Coronary artery (tissue), 2 donors: ENCODE measurements at places on chromosomes 2 and 18.

DNA sequence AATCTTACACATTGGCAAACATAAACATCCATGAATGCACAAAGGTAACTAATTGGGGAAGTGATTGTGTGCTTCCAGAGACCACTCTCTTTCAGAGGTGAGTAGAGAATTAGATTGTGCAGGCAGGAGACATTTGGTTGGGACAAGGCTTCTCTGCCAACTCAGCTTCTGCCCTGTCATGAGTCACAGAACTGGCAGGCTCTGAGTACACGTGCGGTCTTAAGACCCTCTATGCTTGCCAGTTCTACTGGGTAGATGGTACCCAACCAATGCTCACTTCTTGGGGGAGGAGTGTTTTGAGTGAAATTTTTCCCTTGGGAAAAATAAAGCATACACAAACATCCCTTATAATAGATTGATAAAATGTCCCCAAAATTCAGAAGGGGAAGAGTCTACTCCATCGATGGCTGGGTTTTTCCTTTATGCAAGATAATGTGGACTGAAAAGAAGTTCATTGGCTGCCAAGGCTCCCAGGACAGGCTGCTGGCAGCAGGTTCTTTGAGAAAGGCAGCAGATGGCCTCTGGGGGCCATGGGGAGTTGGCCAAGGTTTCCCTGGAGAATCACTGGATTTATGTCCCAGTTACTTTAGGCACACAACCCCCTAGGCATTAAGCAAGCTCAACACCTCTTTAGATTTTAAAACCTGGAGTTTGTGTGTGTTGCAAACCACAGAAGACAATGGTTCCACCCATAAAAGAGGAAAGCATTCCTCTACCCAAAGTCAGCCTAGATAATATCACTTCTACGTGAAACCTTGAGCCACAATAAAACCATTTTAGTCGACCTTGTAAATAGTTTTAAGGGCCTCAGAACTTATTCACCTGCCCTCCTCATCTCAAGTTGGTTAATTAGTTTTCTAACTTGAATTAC is 417.0 kb downstream of the TXNL1 start:
- DNase-seq: no peak

GRCh38 chr2:233033672-233034071 is 1.2 kb downstream of the NEU2 start:
- peak; percentile 35 for DNase-seq

GRCh38 chr18:10863026-10863425 is 286.3 kb downstream of the PIEZO2 start:
- DNase-seq: no peak

DNA sequence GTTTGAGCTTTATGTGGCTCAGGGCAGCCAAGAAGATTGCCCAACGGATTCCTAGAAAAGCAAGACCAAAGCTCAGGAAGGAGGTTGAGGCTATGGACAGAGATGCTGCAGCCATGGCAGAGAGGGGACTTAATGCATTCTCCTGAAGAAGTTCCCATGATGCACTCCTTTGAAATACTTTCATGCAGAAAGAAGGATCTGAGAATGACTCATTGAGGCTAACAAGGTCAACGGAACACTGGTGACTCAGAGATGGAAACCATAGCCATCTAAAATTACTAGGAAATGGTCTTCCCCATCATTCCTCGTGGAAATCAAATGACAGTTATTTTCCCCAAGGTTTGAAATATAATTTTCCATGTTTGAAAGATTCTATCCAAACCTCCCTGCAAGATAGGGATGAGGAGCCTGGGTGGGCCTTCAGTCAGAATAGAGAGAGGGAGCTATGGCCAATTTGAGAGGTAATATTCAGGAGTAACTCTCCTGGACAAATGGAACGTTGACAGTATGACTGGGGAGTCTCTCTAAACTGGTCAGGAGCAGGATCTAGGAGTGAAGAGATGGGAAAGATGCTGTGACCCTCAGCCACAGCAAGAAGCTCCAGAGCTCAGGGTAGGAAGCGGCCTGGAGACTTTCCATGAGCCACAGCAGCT is 63.0 kb downstream of the REEP1 start:
- DNase-seq: no peak

DNA sequence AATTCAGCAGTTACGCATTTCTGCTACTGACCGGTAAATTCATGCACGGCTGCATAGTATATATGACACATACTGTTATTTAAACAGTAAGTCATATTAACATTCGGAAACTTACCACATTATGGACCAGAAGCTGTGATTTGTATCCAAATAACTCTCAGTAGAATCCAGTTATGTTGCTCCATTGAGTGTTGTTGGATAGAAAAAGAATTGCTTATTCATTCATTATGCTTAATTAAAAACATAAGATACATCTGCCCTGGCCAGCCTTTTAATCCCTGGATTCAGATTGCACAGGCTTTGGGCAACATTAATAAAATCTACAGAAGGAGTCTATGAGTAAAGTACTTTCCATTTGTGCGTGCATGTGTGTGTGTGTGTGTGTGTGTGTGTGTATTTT is 111.3 kb downstream of the CPS1 start:
- DNase-seq: no peak

GRCh38 chr18:75474332-75474731 is 46.8 kb upstream of the SMIM21 start:
- no peak for DNase-seq

DNA sequence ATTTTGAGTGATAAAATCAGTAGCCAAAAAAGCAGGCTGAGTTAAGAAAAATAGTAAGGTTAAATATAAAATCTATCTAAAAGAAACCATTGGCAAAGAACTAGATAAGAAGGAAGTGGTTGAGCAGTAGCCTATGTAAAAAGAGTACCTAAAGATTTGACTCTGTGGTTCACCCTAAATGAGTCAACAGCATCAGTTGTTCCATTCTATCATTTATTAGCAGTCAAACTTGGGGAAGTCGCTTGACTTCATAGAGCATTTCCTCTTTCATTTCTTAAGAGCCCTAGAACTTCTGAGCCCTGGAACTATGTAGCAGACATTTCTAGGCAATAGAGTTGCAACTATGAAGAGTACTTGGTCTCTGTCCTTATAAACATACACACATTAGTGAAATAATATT is 381.7 kb downstream of the NUP35 start:
- DNase-seq: no peak

DNA sequence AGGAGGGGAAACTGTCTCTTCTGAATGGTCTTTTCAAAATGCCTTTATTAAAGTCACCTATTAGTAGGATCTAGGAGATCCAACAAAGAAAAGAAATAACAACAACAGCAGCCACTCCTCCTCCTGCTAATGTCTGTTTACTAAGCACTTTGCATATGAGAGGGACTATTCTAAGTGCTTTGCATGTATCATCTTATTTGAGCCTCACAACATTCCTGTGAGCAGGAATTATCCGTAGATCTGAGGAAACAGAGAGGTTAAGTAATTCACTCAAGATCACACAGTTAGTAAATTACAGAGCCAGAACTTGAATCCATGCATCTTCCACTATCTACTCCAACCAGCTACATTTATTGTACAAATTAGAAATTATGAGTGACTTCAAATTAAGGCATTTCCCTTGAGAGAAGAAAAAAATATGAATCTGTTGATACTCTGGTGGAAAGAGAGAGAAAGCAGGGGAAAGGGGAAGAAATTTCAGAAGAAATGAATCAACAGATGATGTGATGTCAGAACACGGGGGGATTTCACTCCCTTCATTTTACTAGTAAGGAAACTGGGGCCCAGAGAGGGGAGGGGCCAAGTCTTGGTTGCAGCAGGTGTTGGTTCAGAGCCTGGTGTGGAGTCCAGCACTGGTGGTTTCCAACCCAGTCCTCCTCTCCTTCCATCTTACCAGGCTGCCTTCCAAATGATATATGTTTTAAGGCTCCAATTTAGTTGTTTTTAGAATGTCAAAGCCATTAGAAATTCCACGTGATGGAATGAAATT is 49.7 kb downstream of the TSN start:
- no peak for DNase-seq

GRCh38 chr2:64862623-64863022 is 126.6 kb upstream of the SLC1A4 start:
- DNase-seq: no peak

GRCh38 chr2:46147626-46148368 is 149.4 kb upstream of the EPAS1 start:
- DNase-seq: peak; percentile 22

- DNase-seq: no peak
Observed at GRCh38 chr2:24048769-24049484, 614 bp upstream of the FKBP1B start.

DNA sequence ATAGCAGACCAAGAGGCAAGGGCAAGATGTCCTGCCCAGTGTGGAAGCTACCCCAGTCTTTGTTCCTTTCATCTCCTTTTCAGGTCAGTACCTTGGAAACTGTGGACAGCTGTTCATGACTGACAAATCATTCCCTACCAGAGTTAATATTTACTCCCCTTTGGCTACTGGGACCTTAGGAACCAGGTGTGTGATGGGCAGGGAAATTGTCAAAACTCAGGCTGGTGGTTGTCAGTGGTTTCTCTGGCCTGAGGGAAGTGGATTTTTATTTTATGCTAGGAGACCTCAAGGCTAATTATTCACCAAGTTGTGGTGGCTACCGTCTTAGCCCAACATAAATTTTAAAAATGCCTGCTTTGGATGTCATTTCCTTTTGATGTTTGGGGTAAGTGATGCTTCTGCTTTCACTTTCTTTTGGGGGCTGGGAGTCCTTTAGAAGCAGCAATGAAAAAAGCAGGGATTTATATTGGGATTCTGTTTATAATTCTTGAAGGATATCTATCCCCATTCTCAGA is 119.3 kb downstream of the SETBP1 start:
- no peak for DNase-seq

DNA sequence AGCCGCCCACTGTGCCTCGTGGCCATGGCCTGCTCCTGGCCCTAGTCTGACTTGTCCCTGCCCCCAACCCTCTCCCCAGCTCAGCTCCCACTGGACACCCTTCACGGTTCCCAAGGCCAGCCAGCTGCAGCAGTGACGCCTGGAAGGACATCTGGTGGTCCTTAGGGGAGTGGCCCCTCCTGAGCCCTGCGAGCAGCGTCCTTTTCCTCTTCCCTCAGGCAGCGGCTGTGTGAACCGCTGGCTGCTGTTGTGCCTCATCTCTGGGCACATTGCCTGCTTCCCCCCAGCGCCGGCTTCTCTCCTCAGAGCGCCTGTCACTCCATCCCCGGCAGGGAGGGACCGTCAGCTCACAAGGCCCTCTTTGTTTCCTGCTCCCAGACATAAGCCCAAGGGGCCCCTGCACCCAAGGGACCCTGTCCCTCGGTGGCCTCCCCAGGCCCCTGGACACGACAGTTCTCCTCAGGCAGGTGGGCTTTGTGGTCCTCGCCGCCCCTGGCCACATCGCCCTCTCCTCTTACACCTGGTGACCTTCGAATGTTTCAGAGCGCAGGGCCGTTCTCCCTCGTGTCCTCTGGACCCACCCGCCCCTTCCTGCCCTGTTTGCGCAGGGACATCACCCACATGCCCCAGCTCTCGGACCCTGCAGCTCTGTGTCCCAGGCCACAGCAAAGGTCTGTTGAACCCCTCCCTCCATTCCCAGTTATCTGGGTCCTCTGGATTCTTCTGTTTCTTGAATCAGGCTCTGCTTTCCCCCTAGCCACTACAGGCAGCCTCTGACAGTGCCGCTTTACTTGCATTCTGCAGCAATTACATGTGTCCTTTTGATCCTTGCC is 35.8 kb downstream of the ANO7 start:
- DNase-seq: no peak

DNA sequence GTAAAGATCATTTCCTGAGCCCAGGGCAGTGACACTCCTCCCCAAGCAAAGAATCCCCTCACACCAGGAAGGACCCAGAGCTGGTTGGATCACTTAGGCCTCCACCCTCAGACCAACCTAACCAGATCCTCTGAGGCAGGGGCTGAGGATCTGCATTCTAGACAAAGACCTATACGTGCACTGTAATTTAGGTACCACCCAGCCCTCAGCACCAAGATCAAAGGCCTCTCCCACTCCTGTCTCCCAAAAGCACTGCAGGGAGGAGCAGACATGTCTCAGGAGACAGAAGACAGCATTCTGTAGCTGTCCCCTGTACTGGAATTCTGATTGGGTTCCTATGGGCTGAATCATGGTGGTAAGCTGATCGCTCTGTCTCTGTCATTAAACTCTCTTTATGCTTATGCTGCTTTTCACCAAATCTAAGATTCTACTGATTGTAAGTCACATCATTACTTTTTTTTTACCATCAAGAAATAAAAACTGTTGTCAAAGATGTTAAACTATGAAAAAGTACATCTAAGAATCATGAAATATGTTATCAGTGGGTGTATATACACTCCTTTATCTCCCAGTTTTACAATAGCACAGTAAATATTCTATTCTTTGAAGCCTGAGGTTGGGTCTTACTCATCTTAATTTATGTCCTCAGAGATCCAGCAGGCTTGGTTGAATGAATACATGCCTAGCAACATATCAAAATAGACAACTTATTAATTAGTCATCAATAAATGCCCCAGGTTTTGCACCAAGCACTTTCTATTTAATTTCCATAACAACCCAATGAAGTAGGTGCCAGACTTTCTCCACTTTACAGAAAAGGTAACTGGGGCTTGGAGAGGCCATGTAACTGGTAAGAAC is 28.3 kb downstream of the MCFD2 start:
- DNase-seq: peak; percentile 54
